Stimulated activated CD8-positive, alpha-beta memory T cell treated with anti-CD3 and anti-CD28 coated beads, Interleukin-4, amount 100 ng/mL, for 4 hours (primary cell): ENCODE measurements at places on chromosomes 16 and 17.
A peak's percentile ranks its signal among the peaks of the same experiment; 100 is the strongest.

- DNase-seq, result peak; percentile 55
Measured at GRCh38 chr16:56608043-56608875, at the start of gene MT2A. TSS of gene MT2A (plus strand) at chr16:56608584. CDS start at chr16:56608656, 72 bp downstream.

GRCh38 chr17:5770441-5771270 lies 186.3 kb upstream of the NLRP1 start:
- DNase-seq, result no peak

- no peak for DNase-seq
Measured at GRCh38 chr17:69809331-69809730, 265.7 kb upstream of the KCNJ16 start.

DNA sequence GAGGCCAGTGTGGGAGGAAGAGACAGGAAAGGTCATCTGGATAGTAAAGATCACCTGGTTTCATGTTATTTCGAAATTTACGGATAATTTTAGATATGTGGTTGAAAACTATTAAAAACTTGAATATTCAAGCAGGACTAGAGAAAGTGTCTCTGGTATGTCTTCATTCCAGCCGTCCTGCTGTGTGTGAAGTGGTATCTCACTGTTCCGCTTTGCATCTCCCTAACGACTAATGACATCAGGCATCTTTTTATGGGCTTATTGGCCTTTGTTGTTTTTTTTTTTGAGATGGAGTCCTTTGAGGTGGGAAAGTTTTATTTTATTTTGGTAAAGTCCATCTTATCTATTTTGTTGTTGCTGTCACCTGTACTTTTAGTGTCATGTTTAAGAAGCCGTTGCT lies 214.4 kb upstream of the CHMP6 start:
- no peak for DNase-seq

DNA sequence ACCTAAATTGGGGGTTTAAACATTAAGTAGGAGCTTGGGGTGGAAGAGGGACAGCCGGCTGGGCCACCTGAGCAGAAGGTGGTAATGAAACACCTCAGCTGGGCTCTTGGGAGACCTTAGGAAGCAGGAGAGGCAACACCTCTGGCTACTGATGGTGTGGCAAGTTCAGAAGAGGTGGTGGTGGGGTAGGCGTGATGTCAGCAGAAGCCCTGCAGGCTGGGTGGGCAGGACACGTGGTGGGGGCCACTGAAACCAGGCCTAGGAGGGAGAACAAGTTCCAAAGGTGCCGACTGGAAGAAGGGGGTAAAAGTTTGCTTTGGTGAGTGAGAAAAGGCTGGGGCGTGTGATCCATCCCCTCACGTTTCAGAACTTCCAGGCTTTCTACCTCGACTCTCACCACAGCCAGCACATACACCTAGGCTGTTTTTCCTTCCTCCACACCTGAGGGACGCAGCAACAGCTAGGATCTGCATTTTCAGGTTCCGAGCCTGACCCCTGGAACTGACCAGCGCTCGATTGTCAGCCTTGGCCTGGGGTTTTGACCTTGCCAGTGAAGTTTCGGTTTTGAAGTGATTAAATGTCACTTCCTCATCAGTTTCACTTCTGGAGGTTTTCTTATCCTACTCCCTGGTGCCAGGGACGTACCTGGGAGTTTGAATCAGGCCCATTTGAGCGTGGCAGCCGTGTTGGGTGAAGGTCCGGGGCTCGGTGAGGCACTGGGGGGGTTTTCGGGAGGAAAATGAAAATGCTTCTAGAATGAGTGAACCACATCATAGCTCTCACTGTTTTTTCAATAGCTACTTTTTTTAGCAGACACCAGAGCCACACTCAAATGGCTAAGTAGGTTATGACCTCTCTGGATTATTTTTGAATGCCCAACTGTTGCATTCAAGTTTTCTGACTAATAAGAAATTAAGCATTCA lies 10.0 kb downstream of the SNN start:
- no peak for DNase-seq

DNA sequence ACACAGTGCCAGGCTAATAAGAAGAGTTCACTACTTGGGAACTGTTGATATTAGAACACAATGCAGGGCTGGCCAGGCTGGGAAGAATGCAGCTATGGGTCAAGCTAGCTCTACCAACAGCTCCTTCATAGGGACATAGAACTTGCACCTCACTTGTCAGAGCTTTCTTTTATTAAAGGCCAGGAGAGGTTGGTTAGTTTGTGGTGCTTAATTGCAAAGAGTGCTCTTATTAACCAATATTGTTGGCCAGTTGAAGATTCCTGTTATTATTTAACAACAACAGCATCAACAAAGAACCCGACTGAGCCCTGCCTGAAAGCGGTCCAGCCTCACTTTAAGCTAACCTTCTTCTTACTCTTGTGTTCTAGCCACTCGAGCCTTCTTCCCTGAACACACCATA lies 43.4 kb upstream of the ANKFN1 start:
- no peak for DNase-seq

DNA sequence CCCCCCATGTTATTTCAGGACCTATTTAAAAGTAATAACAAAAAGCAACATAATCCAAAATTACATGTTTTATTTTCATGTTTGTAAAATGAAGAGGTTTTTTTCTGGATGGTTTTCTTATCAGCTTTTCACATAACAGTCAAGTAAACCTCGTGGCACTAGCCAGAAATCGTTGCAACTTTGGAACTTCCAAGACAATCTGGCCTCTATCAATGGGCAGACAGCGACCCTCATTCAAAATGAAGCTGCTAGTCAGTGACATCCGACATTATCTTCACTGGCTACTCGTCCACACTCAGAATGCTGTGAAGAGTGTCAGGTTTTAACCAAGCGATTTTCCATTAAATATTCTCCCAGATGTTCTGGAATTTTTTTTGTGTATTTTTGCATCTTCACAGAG lies 22.7 kb downstream of the ZNF652 start:
- DNase-seq, result no peak

- no peak for DNase-seq
Measured at GRCh38 chr17:46777943-46778915, 40.3 kb downstream of the WNT3 start.

- no peak for DNase-seq
Measured at GRCh38 chr16:65660390-65660789, 538.5 kb upstream of the CDH11 start.

DNA sequence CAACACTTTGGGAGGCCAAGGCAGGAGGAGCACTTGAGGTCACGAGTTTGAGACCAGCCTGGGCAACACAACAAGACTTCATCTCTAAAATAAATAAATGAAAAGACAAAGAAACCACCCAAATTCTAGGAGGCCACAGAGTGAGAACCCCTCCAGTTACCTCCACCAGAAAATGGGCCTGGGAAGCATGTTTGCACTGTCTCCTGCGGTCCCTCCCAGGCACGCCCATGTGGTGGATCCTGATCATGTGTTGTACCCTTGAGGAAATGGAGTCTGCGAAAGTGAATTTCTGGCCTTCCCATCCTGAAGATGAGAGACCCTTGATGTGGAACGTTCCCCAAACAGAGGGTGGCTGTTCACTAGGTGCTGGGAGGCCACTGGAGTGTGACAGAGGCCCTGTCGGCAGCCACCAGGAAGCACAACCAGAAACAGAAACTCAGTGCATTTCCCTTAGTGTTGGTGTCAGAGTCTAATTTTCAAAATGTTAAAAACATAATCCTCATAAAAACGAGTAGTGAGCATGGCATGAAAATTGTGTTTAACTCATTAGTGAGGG lies 19.2 kb upstream of the USP22 start:
- DNase-seq, result no peak

GRCh38 chr16:67641779-67642708 lies 2.9 kb upstream of the CARMIL2 start:
- no peak for DNase-seq

DNA sequence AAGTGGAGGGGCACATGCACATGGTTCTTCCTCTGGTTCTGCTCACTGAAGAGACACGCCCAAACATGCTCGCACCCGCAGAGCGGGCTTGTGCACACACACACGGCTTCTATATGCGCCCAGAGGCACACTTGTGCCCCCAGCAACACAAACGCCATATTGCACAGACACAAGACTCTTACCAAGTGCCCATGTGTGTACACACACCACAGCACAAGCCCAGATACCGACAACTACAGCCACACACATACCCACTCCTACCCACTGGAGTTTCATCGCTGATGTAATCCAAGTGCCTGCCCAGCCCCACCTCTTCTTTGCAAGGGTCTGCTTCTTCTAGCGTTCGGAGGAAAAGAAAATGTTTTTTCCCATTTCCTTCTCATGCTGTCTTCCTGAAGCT lies 6.5 kb upstream of the PRR29 start:
- no peak for DNase-seq

GRCh38 chr17:46135126-46135812 lies 58.0 kb downstream of the KANSL1 start:
- no peak for DNase-seq

GRCh38 chr16:73069581-73070262 lies 21.8 kb upstream of the ZFHX3 start:
- DNase-seq, result no peak

DNA sequence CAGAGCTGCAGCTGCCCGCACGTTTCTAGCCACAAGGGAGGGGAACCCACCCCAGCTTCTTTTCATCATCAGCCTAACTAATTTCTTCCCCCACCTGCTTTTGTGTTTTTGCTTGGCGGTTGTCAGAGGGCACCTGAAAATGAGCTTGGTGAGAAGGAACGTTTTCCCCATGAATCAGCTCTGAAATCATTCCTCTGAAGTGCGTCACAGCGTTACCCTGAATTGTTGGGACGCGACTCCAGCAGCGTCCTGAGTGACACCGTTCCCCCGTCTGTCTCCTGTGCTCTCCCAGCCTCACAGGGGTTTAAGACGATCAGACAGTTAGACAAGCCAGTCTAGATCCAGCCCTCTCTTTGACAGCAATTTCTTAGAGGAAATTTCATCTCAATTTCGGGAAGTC lies 722.9 kb upstream of the EEF2KMT start:
- DNase-seq, result no peak

DNA sequence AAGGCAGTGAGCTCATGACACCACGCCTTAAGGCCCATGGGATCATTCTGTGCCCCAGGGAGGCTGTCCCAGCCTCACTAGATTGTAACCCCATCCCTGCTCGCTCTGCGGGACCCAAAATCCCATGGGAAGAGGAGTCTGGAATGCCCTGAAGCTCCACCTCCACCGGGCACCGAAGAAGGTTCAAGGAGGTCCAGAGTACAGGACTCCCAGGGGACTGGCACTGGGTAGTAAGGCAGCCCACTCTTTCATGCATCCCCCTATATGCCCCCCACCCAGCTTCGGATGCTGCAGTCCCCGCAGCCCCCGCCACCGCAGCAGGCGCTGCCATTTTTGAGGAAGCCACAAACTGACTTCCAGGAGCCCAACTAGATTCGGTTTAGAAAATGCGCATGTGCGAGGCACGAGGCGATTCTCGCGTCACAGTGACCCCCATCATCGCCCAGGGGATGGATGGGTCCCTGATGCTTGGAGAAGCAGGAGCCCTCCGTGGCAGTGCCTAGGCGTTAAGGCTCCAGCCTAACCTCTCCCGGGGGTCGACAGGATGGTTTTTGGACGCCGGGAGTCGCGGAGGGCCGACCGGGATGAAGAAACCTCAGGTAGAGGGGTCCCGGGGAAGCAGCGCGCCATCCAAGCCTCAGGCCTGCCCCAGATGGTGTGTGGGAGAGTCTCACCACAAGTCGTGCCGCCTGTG lies 1681.0 kb downstream of the TP53TG3F start:
- no peak for DNase-seq

GRCh38 chr16:75012380-75013081 lies 13.7 kb downstream of the ZNRF1 start:
- no peak for DNase-seq

- DNase-seq, result no peak
Measured at GRCh38 chr16:48129926-48130325, 25.9 kb downstream of the ABCC12 start.

- DNase-seq, result no peak
Measured at GRCh38 chr17:7654832-7655540, 4.3 kb downstream of the ATP1B2 start.

- DNase-seq, result peak; percentile 24
Measured at GRCh38 chr16:2752850-2753732, 653 bp downstream of the SRRM2 start.

GRCh38 chr16:84843149-84844048 lies 23.6 kb downstream of the CRISPLD2 start:
- no peak for DNase-seq
